ENCODE measurements at places on chromosomes 4 and X.

GRCh38 chr4:55386073-55386472 lies 9.7 kb upstream of the TMEM165 start:
- no peak for DNase-seq

DNA sequence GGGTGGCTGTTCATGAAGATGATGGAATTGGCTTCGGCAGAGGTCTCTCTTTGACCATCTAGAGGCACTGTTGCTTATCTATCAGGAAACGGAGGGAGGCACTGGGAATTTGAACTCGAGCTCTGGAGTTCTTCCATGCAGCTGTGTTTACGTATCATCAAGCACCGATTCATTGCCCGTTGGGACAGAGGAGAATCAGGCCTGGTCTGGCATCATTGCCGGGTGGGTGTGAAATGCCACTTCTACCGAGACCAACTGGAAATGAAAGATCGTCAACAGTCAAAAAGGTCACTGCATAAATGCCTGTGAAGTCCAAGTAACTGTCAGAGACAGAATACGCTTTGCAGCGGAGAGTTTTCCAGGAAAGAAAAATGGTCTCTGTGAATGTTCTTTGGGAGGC lies 166.9 kb downstream of the ASMT start:
- no peak for DNase-seq

DNA sequence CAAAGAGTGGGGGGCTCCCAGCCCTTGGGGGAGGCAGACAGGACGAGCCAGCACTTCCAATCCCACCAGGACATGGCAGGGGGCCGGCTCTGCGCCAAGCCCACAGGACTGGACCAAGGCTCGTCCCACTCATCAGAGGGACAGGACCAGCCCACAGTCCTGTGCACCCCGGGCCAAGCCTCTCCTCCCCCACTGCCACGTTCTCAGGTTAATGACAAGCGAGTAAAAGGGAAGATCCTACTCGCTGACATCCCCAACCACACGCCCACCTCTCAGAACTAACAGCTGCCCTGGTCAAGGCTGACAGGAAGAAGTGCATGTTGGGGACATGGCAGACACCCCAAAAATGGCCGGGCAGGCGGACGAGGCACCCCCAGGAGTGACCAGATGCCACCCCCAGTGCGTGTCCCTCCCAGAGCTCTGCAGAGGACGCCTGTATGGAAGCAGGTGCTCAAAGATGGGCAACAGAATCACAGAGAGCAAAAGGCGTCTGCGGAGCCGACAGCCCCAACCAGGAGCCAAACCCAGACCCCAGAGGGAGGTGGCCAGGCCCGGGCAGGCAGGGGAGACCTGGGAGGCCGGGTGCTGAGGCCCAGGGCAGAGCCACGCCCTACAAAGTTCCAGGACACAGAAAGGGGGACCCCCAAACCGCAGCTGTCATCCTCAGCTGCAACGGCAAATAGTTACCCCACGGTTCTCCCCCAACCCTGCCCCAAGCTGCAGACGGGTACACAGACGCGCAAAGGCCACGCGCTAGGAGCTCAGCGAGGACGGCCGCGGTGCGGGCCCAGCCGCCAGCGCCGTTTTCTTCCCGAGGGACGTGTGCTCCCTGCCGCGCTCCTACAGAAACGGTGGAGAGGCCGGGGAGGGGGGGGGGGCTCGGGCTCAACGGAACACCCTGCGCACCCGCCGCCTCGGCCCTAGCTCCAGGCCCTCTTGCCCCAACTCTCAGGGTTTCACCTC lies 1.7 kb downstream of the CTBP1 start:
- DNase-seq: no peak

DNA sequence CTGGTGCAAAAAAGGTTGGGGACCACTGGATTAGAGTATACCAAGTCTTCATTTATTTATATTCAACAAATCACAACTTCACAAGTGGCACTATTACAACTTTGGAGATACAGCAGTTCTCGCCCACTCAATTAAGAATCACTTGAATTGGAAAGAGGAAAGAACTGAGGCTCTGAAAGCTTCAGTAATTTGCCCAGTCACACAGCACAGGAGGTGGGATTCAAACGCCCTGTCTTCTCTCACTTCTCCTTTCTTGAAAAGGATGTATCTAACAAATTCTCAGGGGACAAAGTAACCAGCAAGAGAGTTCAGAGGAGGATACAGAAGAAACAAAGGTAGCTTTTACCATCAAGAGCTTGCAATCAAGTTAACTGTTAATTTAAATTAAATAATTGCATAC lies 12.4 kb downstream of the SMIM14 start:
- DNase-seq: no peak

- no peak for DNase-seq
Measured at GRCh38 chrX:110082161-110082560, 79.2 kb downstream of the TMEM164 start.

GRCh38 chr4:98773638-98774037 lies 115.2 kb upstream of the TSPAN5 start:
- no peak for DNase-seq

- no peak for DNase-seq
Measured at GRCh38 chrX:119687661-119688413, 5.1 kb downstream of the SEPTIN6 start.

GRCh38 chr4:67717586-67717985 lies 16.6 kb upstream of the UBA6 start:
- no peak for DNase-seq

GRCh38 chr4:48403779-48404178 lies 62.5 kb downstream of the SLAIN2 start:
- DNase-seq: no peak
